Left kidney (tissue), 8 donors: ENCODE measurements at places on chromosomes 2 and 18.

DNA sequence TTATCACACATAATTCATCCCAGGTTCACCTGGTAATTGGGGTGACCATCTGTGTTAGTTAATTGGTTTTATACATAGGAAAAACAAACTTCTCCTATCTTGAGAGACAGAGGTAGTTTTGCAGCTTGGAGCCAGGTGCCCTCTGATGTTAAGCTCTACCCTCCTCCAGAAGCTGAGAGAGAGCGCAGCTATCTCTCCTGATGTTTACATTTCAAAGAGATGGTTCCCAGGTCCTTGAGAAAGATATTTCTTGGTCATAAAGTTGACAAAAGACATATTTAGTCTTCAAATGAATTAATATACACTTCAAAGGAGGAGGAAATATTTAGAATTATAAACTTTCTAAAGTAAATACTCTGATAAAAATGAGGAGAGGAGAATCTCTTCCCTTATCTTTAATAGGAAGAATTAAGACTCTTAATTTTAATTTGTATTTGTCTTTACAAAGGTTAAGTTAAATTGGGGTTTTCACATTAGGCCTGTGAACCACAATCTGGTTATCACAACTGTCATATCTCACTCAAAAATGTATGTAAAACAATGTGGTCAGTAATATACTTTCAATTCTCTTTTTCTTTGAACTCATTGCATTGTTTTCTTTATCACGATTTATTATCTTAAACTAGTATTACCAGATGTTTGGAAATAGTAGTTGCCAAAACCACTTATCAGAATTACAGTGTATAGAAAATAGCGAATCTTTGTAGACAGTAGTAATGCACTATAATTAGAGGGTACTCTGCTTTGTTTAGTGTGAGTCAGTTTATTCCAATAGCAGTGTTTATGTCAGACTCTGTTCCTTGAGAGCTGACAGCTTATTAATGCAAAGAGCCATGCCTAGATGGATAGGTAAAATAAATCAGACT lies 26.8 kb downstream of the SERPINB4 start:
- no peak for DNase-seq

DNA sequence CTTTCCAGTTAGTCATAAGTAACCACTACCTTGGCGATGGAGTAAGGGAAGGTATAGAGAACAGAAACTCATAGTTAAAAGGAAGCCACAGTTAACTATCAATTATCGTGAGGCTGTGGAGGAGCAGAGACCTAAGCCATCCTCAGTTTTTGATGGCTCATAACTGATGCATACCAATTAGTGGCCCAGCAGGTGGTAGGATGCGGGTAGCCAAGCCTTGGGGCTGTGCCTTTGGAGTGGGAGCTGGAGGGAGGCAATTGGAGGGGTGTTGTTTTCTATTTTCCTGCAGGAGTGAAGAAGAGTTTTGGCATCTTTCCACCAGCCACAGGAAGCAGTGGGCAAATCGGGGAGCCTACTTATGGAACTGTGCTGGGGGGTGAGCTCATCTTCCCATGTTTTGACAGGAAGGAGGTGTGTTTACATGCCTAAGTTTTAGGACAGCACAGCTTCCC lies 194.8 kb downstream of the TPGS2 start:
- no peak for DNase-seq

GRCh38 chr2:45987856-45988255 lies 309.4 kb upstream of the EPAS1 start:
- DNase-seq, result no peak

DNA sequence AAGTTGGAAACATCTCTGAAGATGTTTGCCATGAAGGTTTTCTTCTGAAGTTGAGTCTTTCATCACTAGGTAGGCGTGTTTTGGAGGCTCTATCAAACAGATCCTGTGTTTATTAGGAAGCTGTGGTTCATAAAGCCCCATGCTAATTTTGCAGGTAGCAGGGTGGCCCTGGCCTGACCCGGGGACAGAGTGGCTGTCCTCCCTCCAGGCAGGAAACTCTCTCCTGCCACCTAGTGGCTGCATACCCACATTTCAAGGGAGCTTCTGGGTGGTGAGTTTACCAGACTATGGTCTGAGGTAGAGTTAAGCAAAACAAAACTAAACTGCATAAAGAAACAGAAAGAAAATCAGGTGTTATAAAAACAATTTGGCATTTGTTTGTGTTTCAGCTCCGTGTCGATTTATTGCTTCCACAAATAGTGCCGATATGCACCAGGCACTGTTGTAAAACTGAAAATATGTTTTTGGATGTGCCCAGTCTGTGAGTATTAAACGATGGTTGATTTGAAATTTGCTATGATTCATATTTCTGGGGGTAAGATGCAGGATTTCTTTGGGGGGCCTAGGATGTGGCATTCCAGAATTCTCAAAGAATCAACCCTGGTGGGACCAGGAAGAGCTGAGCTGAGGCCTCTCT lies 26.0 kb upstream of the IL37 start:
- no peak for DNase-seq

- no peak for DNase-seq
Measured at GRCh38 chr2:48398285-48399002, 131.5 kb upstream of the STON1 start.

DNA sequence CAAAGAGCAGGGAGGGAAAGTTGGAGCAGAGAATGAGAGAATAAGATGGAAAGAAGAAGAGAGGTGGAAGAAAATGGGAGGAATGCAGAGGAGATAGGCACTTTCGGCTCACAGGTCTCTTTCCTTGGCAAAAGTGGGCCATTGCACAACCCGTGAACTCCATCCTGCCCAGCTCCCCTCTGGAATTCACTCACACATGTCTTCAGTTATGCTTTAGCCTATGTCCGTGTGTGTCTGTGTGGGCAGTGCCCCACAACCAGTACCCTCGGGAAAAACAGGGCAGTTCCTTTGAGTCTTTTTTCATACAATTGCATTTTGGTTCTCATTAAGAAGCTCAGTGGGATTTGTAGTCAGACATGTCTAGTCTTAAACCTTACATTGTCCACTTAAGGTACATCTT lies 34.5 kb downstream of the DTNA start:
- DNase-seq, result no peak

- DNase-seq, result no peak
Measured at GRCh38 chr18:27627927-27628326, 442.8 kb upstream of the CHST9 start.

- no peak for DNase-seq
Measured at GRCh38 chr2:30663321-30663720, 143.9 kb downstream of the CAPN13 start.

- DNase-seq, result no peak
Measured at GRCh38 chr2:146850746-146851145, 994.1 kb upstream of the ACVR2A start.

DNA sequence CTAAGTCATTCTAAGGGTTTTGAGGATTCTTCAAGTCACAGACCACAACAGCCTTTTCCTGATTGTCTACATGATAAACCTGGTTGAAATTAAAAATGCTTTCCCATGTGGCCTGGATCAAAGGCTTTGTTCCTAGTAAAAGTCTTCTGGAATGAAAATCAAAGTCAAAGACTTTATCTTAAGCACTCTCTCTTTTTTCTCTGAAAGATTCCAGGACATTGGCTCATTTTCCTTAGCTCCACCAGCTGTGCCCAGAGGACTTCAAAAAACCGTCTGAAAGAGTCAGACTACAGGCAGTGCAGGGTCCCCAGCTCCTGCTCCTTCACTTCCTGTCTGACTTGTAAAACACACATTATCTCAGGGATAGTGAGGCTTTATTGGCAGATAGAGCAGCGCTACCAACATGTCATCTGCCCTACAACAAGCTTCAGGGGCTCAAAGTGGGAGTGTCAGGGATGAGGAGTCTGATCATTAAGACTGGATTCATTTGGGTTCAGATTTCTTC lies 148.2 kb downstream of the ESCO1 start:
- DNase-seq, result no peak

GRCh38 chr2:86615596-86615995 lies 8.1 kb downstream of the RNF103 start:
- DNase-seq, result no peak

DNA sequence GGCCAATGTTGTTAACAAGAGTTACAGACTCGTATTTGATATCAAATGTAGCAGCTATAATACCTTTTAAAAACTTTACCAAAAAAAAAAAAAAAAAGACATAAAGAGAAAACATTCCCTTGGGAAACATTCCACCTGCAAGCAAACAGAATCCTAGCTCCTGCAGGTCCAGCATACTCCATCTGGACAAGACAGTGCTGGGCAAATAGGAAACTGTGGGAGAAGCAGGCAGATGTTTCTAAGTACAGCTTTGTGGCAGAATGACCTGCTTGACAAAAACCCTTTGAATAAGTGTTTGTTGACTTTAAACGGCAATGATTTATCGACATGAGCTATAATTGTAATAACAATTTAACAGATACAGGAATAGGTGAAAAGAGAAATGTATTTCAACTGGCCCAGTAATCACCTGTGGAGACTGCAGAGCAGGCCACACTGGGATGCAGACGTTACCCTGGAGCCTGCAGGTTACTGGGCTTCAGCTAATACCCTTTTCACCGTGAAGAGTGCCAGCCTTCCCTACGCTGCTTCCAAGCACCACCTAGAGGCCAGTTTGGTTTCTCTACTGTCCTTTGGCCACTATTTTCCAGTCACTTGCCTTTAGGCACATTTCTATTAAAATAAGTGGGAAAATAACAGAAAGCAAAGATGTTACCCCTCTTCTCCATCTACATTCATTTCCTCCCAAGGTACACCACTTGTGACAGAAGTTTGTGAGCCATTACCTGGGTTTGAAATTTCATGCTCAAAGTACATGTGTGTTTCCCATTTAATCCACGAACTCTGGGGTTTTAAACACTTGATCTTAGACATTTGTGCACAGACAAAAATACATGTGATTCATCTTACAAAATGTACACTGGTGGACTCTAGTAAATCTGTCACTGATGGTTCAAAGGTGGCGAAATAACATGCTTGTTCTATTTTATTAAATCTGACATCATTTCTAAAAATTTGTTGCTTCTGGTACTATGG lies 96.9 kb upstream of the ZNF397 start:
- peak; percentile 55 for DNase-seq

DNA sequence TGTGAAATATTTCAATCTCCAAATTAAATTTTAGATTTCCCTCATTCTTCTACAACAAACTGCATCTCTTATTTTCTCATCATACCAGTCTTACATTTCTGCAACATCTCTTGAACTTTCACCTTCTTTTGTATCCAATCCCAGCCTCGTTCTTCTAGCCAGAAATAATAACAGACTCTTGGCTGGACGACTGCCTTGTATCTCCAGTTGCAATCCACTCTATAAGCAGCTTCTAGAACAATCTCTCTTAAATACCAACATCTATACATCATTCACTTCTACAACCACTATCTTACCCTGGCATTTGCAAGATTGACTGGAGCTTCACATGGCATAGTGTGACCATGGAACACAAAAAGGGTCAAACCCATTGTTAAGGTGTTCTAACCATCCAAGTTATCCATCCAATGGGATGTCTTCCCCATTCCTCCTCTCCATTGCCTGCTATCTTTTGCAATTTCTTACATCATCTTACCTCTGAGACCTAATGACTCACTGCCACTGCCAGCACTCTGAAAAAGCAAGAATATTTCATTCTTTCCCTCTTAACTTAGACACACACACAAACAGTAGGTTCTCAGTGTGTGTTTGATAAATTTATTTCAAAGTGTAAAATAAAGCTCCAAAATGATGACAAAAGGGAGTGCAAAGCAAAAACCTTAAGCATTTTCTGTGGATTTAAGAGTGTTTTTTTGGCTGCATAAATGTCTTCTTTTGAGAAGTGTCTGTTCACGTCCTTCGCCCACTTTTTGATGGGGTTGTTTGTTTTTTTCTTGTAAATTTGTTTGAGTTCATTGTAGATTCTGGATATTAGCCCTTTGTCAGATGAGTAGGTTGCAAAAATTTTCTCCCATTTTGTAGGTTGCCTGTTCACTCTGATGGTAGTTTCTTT lies 145.6 kb downstream of the METTL4 start:
- DNase-seq, result no peak

DNA sequence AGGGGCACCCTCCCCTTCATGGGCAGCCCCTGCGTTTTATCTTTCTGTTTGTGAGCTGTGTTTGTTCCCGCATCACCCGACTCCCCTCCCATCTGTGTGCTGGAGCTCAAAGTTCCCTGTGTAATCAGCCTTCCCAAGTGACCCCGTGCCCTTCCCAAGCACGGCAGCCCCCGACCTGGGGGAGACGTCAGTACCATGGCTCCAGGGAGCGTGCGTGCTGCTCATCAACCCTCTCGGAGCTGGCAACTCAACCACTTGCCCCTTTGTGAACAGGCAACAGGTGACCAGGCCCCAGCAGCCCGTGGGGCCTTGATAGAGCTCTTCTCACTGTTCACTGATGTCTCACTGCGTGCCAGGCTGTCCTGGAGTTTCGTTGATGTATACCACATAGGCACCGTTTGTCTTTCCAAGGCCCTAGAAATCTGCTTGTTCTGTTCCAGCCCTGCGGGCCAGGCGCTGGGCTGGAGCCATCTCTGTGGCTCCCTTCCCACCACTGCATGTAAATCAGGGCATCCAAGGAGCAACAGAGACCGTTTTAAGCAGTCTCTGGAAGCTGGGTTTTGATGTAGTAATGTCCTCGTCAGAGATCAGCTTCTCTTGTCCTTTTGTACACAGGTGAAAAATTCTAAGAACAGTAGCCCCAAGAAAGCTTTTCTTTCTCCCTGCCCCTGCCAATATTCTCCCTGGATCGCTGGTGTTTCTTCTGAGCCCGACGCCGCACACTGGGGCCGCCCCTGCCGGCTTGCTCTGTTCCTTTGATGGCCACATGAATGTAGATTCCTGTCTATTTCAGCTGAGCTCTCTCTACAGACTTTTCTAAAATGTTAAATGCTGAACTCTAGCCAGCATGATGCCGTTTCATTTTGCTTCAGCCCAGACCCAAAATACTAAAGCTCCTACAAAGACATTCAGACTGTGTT lies 107.0 kb upstream of the PTPRM start:
- DNase-seq, result no peak

- no peak for DNase-seq
Measured at GRCh38 chr2:26399771-26400376, 1.8 kb upstream of the DRC1 start.

- DNase-seq, result peak; percentile 86
Measured at GRCh38 chr2:170812710-170813600, 3.7 kb upstream of the GAD1 start.

GRCh38 chr18:76656925-76657827 lies 162.1 kb upstream of the ZNF516 start:
- DNase-seq, result no peak

DNA sequence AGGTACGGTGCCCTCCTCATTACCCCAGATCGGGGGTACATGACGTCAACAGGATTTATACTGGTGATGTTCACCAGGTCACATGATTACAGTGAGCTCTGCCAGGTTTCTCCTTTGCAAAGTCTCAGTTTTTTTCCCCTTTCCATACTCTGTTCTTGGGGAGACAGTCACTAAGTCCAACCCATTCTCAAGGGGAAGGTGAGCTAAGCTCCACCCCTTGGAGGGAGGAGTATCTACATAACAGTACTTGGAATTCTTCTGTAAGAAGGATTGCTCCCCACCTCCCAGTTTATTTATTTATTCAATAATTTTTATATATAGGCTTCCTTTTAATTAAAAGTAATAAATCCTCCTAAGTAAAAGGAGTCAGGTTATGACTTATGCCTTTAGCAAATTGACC lies 34.1 kb upstream of the SOS1 start:
- no peak for DNase-seq

- no peak for DNase-seq
Measured at GRCh38 chr2:30826481-30826880, 19.2 kb upstream of the CAPN13 start.

GRCh38 chr2:134459706-134460406 lies 206.0 kb downstream of the MGAT5 start:
- no peak for DNase-seq

- no peak for DNase-seq
Measured at GRCh38 chr2:58870704-58871103, 629.6 kb upstream of the FANCL start.

- no peak for DNase-seq
Measured at GRCh38 chr18:42640160-42640559, 475.3 kb downstream of the RIT2 start.
